ENCODE measurements at places on chromosomes 4 and X.

GRCh38 chr4:15003401-15003890 lies 1.2 kb downstream of the CPEB2 start:
- DNase-seq = peak; percentile 63

GRCh38 chr4:80462621-80463091 lies 127.1 kb downstream of the CFAP299 start:
- DNase-seq = no peak

DNA sequence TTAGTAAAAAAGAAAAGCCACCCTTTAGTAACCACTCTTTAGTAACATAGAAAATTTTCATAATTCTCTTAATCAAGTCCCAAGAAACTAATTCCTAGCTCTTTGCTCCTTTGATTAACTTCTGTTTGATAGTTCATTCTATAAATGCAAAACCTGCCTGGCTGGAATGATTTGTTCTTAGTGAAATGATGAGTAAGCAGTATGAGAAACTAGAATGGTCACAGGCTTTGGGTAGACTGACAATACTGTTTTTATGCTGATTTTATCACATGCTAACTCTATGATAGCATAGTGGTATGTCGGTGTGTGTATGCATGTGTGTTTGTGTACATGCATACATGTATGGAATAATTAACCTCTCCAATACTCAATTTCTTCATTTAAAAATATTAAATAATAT lies 81.2 kb downstream of the SYTL5 start:
- no peak for DNase-seq

- DNase-seq = no peak
These were observed 79.7 kb upstream of the BANK1 start for GRCh38 chr4:101710806-101711205.

GRCh38 chrX:103656617-103657016 lies 27.8 kb downstream of the TCEAL1 start:
- no peak for DNase-seq

GRCh38 chrX:137342969-137343368 lies 223.0 kb upstream of the ZIC3 start:
- no peak for DNase-seq

- DNase-seq = no peak
These were observed 96.5 kb downstream of the CHRDL1 start for GRCh38 chrX:110699109-110699508.

DNA sequence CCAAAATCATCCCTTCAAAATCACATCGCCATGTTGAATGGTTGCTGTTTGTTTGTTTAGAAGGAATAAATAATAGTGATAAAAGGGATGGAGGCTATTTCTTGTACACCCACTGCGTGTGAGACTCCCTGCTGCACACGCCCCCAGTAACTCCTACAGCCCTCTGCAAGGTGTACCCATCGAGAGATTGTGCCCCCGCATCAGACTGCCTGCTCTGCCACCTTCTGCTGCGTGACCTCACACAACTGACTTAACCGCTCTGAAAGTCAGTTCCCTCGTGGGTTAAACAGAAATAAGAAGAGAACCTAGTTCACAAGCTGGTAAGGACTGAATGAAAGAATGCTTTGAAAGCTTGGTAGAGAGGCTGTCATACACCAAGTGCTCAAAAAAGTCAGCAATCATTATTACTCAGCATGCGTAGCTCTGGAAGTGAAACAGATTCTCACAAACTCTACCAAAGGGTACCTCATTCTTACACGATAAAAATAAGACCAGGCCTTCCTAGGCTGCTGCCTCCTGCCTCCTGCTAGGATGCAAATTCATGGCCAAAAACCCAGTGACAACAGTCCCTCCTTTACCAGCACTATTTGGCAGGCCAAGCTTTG lies 147.1 kb downstream of the CPEB2 start:
- no peak for DNase-seq

GRCh38 chr4:187171706-187172339 lies 448.2 kb upstream of the FAT1 start:
- DNase-seq = no peak

- DNase-seq = no peak
These were observed 28.2 kb downstream of the APOO start for GRCh38 chrX:23879380-23880090.

DNA sequence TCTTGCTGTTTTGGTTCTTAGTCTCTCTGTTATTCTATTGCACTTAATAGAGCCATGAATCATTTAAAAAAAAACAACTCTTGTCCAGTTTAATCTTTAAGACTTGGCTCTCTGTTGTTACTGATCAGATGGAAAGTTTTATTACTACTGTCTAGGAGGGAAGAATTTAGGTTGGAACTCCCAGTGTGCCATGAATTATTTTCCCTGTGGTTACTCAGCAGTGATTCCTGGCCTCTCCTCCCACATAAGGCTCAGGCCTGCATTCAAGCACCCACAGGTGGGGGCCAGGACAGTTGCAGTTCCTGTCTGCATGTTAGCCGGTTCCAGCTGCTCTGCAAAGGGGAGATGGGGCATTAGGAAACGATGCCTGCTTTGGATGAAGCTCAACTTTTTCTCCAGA lies 29.8 kb upstream of the ESX1 start:
- no peak for DNase-seq

- no peak for DNase-seq
These were observed 548.7 kb downstream of the SPRY1 start for GRCh38 chr4:123945301-123945700.

GRCh38 chr4:16075061-16075460 lies 8.8 kb downstream of the PROM1 start:
- no peak for DNase-seq

DNA sequence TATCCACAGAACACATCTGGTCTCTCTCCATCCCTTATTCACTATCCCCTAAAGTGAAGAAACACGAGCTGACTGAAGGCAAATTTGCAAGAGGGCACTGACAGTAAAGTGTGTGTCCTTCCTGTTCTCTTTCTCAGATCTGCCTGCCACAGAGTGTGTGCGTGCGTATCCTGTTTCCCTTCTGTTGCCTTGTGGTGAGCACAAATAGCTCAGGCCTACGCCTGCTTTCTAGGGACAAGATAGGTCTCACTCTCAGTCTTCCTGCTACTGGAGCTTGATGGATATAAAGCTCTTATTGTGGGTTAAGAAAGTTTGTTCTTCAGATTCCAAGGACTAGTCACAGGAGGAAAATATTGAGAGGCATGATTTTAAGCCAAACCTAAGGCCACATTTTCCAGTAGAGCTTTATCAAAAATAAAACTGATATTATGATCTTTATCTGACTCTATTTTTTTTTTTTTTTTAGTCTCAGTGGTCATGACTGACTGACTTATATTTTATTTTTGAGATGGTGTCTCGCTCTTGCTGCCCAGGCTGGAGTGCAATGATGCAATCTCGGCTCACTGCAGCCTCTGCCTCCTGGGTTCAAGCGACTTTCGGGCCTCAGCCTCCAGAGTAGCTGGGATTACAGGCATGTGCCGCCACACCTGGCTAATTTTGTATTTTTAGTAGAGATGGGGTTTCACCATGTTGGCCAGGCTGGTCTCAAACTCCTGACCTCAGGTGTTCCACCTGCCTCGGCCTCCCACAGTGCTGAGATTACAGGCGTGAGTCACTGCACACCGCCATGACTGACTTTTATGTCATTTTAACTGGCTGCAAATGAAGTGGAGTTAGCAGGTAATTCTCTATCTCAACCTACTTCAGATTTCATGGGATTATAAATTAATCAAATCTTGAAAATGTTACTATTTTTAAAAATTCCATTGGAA lies 140.3 kb upstream of the SH3RF1 start:
- DNase-seq = peak; percentile 39

DNA sequence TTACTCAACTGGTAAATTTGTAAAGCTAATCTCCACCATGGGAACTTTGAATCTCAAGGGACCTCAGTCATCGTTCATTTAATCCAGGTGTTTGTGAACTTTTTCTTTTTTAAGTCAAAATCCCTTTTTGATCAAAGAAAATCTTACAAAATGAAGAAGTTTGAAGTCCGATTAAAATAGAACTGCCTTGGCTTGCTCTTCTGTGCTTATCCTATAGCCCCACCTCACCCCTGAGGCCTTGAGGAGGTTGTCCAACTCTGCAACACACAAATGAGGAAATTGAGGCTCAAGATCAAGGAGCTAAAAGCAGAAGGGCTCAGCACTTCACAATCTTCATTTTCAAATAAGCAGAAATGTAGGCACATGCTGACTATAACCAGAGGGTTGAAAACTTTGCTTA lies 240.3 kb upstream of the SFRP2 start:
- no peak for DNase-seq

- DNase-seq = no peak
These were observed 77.5 kb downstream of the HHIP start for GRCh38 chr4:144723471-144723870.

DNA sequence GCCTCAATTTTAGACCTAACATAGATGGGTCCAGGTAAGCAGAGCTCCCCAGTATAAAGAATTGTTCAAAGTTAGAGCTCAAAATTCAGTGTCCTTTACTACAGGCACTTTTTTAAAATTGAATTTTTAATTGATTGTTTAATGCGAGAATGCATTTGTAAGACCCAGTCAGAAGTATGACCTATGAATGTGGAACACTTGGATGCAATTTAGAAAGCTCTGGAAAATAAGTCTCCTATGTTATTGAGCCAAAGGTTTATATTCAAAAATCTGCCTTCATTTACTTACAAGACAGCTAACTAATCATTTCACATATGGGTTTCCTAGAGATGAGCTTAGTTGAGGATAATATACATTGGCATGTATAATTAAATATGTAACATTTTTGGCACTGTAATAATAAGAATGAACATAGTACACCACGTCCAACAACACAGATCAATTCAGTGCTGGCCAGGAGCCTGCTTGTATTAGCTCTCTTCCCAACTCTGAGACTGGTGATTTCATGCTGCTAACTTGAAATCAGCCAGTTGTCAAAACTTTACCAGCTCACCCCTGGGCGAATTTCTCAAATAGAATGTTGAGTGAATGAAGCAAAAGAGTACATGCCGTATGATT lies 197.2 kb upstream of the NPY2R start:
- DNase-seq = no peak

GRCh38 chrX:635428-636090 lies 5.0 kb downstream of the SHOX start:
- no peak for DNase-seq

DNA sequence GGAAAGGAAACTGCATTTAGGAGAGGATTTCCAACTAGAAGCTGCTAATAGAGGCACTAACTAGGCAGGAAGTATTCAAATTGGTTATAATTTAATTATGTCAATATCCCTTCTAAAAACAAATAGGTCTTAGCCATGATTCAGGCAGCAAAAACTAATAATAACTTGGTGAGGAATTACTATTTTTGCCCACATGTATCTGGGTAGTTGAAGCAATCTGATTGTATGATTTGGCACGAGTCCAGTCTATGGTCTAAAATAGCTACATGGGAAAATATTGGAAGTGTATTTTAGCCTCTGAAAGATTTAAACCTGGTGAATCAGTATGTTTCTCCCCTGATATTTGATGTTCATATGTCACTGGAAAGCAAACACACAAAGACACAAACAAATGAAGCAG lies 62.2 kb downstream of the MFAP3L start:
- DNase-seq = no peak

DNA sequence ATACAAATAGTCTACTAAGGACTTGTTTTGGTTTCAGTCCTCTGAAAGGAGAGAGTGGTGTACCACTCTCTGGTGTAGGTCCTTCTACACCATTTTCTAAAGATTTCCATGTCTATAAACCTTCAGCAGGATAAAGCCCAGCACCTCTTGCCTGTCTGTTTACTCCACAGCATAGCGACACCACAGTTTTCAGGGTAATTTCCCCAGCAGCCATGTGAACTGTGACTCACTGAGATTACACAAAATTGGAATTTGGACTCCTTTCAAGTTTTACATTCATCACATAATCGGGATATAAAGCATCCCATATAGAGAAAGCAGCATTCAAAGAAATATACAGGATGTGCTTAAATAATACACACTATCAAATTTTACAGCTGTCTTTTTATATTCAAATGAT lies 229.6 kb downstream of the PRDM5 start:
- no peak for DNase-seq

DNA sequence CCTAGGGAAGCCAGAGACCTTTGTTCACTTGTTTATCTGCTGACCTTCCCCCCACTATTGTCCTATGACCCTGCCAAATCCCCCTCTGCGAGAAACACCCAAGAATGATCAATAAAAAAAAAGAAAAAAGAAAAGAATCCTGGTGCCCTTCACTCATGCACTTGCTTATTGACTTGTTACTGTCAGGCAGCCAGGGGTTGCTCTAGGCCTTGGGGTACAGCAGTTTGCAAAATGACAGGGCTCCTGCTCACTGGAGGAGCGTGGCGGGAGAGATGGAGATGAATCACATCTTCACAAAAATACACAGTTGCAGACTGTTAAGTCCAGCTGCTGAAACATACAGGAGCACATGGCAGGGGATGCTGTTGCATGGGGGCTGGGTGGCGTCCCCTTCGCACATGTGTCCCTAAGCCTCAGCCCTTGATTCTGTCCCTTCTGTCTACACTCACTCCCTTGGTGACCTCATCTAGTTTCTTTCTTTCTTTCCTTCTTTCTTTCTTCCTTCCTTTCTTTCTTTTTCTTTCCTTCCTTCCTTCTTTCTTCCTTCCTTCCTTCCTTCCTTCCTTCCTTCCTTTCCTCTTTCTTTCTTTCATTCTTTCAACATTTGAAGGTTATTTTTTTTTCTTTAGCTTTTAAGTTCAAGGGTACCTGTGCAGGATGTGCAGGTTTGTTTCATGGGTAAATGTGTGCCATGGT lies 16.9 kb upstream of the TMEM271 start:
- DNase-seq = no peak

DNA sequence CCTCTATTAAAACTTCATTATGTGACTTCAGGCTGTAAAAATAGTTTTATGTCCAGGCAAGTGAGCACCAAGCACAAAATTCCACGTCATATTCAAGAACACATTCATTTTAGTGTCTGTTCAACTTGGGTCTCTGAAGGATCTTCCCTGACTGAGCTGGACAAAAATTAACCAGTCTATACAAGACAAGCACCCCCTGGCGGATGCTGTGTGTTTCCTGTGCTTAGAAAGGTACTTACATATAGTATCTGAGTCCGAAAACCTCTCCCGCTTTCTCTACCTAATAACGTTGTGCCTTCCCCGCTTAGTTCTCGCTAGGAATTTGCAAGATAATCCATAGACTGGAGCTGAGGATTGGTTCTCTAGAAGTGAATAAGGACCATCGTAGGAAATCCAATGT lies 2214.5 kb upstream of the TENM3 start:
- no peak for DNase-seq

- DNase-seq = no peak
These were observed 32.1 kb downstream of the CCKAR start for GRCh38 chr4:26458157-26458561.

DNA sequence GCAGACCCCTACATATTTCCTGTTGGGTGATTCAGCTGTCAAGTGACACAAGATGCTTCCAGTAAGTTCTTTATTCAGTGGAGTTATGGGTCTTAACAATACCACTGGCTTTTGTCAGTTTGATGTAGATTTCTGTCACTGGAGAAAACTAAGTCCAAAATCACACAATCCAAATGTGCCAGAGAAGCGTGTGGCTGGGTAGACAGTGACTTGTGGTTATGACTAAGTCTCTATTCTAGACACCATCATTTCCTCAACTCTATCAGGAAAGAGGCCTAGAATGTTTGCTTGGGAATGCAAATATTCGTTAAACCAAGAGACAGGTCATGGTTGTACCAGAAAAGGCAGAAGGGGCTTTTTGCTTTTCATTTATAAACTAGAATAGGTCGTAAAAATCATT lies 54.4 kb upstream of the HS3ST1 start:
- DNase-seq = no peak

All from stimulated activated CD4-positive, alpha-beta T cell treated with anti-CD3 and anti-CD28 coated beads, Interleukin-2, amount 100 ng/mL, for 24 hours (primary cell).